Tibial nerve (tissue), 4 donors: ENCODE measurements at places on chromosomes 12 and 14. TPM values are rescaled to one million over a fixed set of nuclear protein-coding genes. Genes with fewer than 3 reads are reported as not detected.
A peak's percentile ranks its signal among the peaks of the same experiment; 100 is the strongest.

Gene C1R
- total RNA-seq: 616 TPM

Gene PPHLN1
- total RNA-seq: 59.9 TPM

Gene KRT72
- total RNA-seq: not detected

Gene JAG2
- total RNA-seq: 7.4 TPM

Gene BCAT1
- total RNA-seq: 33.9 TPM

Gene ARG2
- 0.44 TPM for total RNA-seq

Gene LRP1-AS
- total RNA-seq: not detected

GRCh38 chr12:113392988-113393579, 10.6 kb downstream of the SDS start:
- H3K4me1 ChIP-seq: no peaks in the 10 kb centered on the region
- no peak for DNase-seq
- H3K4me3 ChIP-seq: no peak overlapping the region
- peaks cover 3% of the 10 kb centered on the region for H3K36me3 ChIP-seq
- no peaks in the 10 kb centered on the region for H3K27me3 ChIP-seq
- no peak overlapping the region for H3K27ac ChIP-seq

DNA sequence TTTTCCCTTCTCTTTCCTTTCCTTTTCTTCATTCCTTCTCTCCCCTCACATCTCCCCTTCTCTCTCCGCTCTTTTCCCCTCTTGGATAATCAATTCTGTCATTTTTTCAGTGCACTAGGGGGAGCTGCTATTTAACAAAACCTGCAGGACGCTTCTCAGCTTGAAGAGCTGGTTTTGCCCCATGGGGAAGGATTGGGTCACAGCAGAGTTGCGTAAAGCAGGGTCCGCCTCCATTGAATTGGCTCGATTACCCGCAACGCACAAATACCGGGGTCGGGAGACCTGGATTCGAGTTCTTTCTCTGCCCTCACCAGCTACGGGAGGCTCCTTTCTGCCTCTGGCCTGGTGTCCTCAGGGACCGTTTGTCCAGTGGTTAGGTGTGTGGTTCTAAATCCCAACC, 42.1 kb upstream of the CHGA start:
- H3K27ac ChIP-seq: no peak overlapping the region
- no peaks in the 10 kb centered on the region for H3K27me3 ChIP-seq
- DNase-seq: no peak
- no peaks in the 10 kb centered on the region for H3K4me1 ChIP-seq

DNA sequence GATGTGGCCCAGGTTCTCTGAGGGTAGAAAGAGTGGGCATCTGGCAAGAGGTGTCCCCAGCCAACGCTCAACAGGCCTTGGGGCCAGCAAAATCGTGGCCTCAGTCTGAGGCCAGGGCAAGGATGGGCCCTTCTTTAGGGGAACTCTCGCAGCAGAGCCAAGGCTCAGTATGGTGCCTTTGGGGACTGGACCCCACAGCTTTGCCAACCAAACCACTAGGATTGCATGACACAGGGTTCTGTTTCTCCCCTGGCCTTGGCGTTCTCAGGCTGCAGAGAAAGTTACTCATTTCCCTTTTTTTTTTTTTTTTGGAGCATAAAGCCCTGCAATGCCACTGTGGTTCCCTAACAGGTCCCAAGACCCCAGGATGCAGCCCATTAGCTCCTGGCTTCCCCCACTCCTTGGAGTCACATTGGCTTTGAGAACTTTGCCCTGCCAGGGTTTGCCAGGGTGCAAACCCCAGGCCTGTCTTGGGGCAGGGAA, 100.6 kb downstream of the LGMN start:
- H3K4me3 ChIP-seq: no peak overlapping the region
- H3K4me1 ChIP-seq: peaks cover 41% of the 10 kb centered on the region
- H3K27me3 ChIP-seq: no peaks in the 10 kb centered on the region
- peaks cover 17% of the 10 kb centered on the region for H3K36me3 ChIP-seq
- peak overlapping the region; percentile 84 for H3K27ac ChIP-seq

- H3K4me3 ChIP-seq: no peak overlapping the region
- no peaks in the 10 kb centered on the region for H3K4me1 ChIP-seq
- H3K27me3 ChIP-seq: no peaks in the 10 kb centered on the region
- H3K27ac ChIP-seq: no peak overlapping the region
- DNase-seq: no peak
Observed at GRCh38 chr12:69901221-69901905, 76.3 kb downstream of the MYRFL start.

- peaks cover 14% of the 10 kb centered on the region for H3K27me3 ChIP-seq
- no peak for DNase-seq
- H3K36me3 ChIP-seq: no peaks in the 10 kb centered on the region
- no peaks in the 10 kb centered on the region for H3K4me1 ChIP-seq
Observed at GRCh38 chr14:100714258-100714892, 12.3 kb upstream of the DLK1 start.

- H3K4me3 ChIP-seq: no peak overlapping the region
- H3K36me3 ChIP-seq: no peaks in the 10 kb centered on the region
- H3K4me1 ChIP-seq: no peaks in the 10 kb centered on the region
- no peaks in the 10 kb centered on the region for H3K27me3 ChIP-seq
- no peak overlapping the region for H3K27ac ChIP-seq
- no peak for DNase-seq
Observed at GRCh38 chr14:47277703-47278102, 397.7 kb downstream of the MDGA2 start.

DNA sequence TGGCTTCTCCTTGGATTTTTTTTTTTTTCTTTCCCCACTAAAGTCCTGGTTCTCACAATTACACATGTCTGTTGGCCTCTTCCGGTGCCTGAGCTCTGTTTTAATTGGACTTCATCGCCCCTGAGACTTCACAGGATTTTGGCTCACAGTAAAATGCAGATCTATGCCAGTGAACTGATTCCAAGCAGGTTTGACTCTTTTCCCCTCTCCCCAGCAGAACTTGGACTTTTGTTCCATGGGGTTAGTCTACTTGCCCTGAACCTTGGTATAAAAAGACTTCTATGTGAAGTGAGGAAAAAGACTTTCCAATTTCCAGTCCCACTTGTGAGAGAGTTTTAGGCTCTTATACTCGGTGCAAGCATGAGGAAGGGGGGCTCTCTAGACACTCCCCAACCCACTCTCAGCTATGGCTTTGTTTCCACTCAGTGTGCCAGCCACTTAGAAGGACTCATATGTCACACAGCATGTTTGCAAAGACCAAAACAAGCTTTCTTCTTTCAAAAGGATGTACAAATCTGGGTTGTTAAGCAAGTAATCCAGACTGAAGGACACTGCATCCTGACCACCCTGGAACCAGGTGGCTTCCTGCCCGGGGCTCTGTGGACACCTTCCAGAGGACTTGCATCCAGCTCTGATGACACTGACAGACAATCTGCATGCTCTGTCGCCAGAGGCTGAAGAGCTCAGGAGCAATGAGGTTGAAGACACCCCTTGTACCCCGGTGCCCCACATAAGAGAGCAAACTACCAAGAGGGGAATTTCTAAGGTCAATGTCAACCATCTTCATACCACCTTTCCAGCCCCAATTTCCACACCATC, 221.9 kb upstream of the EGLN3 start:
- DNase-seq: no peak
- no peaks in the 10 kb centered on the region for H3K27me3 ChIP-seq
- no peaks in the 10 kb centered on the region for H3K36me3 ChIP-seq
- H3K4me3 ChIP-seq: no peak overlapping the region
- H3K27ac ChIP-seq: no peak overlapping the region
